ENCODE measurements at places on chromosomes 16 and 17.

- no peak for DNase-seq
Measured at GRCh38 chr16:68404736-68405345, 43.5 kb downstream of the SMPD3 start.

DNA sequence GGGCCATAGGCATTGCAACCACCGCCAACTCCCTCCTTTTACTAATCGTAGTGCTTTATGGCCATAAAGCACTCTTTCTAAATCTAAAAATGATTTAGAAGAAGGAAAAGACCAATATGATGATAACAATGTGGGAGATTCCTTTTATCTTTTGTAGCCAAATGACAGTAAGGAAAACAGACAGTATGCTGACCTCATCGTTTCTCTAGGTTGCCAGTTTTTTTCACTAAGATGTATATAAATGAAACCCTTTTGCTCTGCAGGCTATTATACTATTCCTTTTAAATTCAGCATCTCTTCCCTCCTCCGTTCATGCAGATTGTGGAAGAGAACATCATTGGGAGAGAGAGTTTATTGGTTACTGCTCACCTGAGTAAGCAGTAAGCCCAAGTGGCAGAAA is 25.3 kb downstream of the OTOA start:
- no peak for DNase-seq

DNA sequence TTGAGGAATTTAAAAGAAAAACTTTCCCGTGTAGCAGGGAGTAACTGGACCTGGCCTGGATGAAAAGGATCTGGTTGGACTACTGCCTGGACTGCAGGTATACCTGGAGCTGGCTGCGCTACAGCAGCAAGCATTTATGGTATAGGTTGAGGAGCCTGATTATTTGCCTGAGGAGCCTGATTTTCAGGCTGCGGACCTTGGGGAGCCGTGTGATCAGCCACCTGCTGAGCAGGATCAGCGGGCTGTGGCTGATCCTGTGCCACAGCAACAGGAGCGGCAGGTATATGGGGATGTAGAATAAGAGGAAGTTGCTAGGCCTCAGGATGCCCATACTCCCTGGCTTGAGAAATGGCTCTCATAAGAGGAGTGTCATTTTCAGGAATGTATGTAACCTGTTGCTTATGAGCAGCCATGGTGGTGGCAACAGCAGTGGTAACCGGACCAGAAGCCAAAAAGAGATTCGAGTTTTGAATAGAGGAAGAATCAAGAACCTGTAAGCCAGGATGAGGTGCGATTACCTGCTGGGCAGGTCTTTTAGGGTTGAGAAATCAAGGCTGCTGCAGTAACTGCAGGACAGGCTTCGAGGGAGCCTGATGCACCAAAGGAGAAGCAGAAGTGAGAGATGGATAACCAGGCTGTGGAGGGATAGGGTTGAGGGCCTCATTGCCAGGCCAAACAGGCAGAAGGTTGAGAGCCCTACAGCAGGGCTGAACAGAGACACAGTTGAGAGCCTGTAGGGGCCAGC is 60.9 kb upstream of the ARL4D start:
- no peak for DNase-seq

- no peak for DNase-seq
Measured at GRCh38 chr16:24069036-24069590, 187.0 kb upstream of the CACNG3 start.

GRCh38 chr17:45942284-45942683 is 47.9 kb downstream of the MAPT start:
- peak; percentile 41 for DNase-seq

Data from EL (cell line).